ENCODE measurements at places on chromosomes 6 and 20.

GRCh38 chr20:35742741-35743523, 872 bp upstream of the RBM39 start:
- no peak for DNase-seq

- no peak for DNase-seq
Measured at GRCh38 chr6:159887761-159888160, 3.0 kb upstream of the MAS1 start.

DNA sequence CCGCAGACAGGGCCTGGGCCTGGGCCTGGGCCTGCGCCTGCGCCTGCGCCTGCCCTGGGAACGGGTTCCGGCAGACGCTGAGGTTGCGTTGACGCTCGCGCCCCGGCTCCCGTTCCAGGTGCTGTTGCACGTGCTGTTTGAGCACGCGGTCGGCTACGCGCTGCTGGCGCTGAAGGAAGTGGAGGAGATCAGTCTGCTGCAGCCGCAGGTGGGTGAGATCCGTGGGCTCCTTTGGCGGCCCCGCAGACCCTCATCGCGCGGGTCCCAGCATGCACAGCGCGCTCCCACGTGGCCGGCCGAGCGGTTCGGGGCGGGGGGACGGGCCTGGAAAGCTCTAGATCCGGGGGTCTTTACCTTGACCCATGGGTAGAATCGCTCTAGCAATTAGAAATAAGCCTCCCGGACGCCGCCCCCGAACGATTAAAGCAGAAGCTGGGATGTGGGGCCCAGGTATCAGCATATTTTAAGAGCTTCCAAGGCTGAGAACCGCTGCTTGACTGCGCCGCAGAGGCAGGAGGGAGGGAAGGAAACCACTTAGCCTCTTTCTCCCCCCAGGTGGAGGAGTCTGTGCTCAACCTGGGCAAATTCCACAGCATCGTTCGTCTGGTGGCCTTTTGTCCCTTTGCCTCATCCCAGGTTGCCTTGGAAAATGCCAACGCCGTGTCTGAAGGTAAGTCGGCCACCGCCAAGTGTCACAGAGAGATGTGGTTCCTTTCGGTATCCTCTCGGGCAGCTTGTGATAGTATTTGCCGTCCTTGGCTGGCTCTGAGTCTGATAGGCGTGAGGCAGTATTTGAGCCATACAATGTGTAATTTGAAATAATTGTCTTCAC, 508 bp downstream of the NOP56 start:
- DNase-seq, result peak; percentile 73

DNA sequence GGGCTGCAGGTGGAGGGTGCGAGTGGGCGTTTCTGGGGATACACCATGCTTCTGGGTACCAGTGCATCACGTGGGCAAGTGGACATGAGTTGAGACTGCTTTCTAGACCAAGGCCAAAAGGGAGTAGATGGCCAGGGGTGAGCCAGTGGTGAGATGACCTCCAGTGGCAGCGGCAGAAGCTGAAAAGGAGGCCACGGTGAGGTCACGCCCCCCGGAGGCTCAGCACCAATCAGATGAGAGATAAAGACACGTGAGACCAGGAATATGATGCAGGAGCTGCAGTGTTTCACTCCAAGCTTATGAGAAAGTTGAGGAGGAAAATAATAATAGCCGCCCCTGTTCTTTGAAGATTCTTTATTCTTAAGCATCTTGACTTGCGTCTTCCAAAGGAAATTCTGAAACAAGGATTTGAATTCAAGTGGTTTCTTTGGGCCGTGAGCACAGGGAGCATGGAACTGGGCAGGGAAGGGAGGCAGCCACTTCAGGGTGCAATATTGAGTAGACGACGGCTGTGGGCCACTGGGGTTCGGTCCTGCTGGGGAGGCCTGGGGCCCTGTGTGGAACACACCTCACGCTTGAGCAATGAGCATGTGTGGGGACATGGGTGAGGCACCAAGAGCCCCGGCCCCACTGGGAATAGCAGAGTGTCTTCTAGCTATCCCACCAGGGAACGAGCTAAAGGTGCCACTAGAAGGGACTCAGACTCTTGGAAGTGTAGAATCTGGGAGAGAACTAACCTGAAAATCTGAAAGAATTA, 156.7 kb upstream of the LRFN2 start:
- no peak for DNase-seq

GRCh38 chr6:125926711-125927110, 29.9 kb upstream of the HINT3 start:
- DNase-seq, result no peak

- DNase-seq, result no peak
Measured at GRCh38 chr6:142336787-142337186, 35.0 kb downstream of the ADGRG6 start.

DNA sequence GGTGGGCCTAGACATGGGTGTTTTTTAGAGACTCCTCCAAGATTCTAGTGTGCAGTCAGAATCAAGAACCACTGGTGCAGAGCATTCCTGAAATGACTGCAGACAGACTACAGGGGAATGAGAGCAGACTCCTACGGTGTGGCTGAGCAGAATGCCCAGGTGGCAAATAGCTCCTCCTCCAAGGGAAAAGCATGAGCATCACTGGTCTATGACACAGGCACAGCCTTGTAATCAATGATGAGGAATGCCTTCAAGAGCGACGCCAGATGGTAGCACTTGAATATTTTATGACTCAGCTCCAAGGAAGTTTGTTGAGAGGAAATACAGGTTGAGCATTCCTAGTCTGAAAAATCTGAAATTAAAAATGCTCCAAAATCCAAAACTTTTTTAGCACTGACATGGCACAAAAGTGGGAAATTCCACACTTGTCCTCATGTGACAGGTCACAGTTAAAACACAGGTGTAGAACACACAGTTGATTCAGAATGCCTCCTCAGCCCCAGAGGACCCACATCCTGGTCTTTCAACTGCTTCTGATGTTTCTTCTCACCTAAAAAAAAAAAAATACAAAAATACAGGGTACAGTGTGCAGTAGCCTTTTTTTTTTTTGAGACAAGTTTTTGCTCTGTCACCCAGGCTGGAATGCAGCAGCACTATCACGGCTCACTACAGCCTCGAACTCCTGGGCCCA, 10.6 kb upstream of the FAM8A1 start:
- no peak for DNase-seq

DNA sequence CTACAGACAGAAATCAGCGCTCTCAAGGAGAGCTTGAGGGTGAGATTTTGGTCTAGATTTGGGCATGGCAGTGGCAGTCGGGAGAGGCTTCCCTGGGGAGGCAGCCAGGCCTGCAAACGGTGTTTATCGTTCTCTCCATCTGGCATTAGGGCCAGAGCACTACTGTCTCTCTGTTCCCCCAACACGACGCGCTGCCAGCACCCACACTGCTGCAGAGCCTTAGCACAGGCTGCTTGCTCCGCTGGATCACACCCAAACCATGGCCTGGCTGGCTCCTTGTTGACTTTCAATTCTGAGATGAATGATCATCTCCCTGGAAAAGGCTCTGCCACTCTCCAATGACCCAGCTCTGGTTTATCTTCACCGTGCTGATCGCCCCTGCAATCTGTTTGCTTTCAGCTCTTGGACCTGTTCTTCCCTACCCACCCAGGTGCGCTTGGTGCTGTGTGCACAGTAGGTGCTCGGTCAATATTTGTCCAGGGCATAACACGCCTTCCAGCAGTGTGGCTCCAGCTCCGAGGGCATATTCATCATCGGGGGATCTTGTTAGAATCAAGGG, 106.1 kb downstream of the TFAP2C start:
- DNase-seq, result no peak

GRCh38 chr6:150981095-150981494, 115.6 kb downstream of the MTHFD1L start:
- no peak for DNase-seq

GRCh38 chr6:5102267-5102970, 17.3 kb downstream of the PPP1R3G start:
- DNase-seq, result no peak

DNA sequence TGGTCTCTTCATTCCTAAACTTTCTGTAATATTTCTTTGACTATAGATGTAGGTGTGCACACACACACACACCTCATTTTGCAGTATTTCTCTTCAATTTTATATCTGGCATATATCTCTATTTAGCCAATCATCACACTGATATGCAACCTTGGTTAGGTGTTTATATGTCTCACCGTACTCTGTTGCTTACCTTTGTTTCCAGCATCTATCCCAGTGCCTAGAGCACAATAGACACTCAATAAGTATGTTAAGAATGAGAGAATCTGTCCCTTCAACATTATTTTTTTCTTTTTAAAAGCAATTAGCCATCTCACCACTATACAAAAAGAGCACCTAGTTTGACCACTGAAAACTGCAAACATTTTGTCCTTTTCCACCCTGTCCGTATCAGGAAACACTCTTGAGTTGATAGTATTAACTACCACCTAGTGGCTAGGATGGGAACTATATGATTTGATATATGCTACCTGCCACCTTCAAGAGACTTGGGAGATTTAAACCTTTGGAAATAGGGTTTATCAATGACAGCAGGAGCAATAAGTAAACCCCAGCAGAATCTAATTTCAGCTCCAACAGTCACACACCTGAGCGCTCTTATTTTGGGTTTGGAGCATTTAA, 48.7 kb upstream of the RSPO3 start:
- DNase-seq, result no peak

GRCh38 chr6:72930556-72931132, 294.7 kb downstream of the KHDC1L start:
- DNase-seq, result no peak

DNA sequence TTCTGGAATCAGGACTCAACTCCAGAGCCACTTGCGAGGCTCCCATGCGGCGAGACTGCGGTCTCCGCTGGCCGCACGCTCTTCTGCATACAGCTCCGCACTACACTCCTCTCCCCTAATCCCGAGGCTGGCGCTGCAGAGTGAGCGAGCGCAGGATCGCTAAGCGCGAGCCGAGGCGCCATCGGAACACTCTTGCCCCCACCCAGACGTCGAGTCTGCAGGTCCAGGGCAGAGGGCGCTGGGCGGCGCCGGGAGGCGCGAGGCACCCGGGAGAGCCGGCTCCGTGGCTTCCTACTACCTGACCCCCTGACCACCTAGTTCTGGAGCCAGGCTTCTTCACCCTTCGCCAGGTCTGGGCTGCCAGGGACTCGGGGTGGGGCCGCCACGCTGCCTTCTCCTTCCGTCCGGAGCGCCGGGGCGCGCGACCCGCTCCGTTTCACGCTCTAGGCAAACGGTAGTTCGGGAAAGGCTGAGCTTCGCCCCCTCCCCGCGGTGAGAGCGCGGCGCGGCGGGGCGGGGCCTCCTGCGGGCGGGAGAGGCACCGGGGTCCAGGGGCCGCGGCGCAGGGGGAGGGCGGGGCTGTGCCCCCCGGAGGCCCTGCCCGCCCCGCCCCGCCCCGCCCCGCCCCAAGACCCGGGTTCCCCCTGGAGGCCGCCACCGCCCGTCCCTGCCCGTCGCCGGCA, 5.4 kb upstream of the TUBB2A start:
- DNase-seq, result peak; percentile 39

GRCh38 chr6:24721461-24722215, 2.7 kb upstream of the C6orf62 start:
- peak; percentile 95 for DNase-seq

DNA sequence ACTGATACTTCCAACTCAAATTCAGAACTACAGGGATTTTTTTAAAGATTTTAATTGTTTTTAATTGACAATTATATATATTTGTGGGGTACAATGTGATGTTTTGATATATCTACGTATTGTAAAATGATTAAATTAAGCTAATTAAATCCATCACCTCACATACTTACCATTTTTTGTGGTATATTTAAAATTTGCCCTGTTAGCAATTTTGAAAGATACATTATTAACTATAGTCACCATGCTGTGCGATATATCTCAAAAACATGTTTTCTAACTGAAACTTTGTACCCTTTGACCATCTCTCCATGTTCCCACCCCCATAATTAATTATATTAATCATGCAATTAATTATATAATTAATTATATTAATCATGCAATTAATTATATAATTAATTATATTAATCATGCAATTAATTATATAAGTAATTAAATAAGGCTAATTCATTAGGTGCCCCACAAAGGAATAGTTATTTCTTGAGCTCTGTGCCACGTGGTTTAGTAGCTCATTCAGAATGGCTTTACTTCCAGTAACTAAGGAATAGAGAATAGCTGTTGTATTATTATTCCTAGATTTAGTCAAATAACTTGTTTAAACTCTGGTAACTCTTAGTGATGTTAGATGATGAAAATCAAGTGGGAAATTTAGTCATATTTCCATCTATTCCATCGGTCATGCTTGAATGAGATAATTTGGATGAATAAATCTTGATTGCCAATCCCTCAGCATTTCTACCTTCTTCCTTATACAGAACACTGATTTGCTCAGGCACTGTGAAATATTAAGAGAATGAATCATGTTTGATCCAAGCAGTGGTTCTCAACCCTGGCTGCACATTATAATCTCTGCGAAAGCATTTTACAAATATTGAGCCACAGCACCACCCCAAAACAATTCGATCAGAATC, 25.1 kb downstream of the LOC128125822 start:
- DNase-seq, result no peak

DNA sequence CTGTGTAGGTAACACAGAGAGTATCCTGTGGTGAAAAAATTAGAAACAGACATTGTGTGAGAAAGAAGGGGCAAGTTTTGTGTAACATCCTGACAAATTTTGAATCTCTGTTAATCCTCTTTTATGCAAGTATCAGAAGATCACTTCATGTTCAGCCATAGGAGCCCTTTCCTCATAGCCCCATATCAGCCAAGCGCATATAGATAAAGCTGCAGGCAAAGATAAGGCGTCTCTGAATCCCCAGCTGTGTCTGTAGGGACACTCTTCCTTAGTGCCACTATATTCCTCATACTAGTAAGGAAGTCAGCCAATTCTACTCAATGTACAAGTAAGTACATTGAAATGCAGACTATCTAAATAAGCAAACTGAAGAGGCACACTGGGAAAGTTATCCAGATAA, 22.3 kb downstream of the HTR1E start:
- no peak for DNase-seq

- no peak for DNase-seq
Measured at GRCh38 chr6:1747003-1747402, 137.3 kb downstream of the FOXC1 start.

- DNase-seq, result no peak
Measured at GRCh38 chr20:47544240-47544639, 42.6 kb downstream of the NCOA3 start.

DNA sequence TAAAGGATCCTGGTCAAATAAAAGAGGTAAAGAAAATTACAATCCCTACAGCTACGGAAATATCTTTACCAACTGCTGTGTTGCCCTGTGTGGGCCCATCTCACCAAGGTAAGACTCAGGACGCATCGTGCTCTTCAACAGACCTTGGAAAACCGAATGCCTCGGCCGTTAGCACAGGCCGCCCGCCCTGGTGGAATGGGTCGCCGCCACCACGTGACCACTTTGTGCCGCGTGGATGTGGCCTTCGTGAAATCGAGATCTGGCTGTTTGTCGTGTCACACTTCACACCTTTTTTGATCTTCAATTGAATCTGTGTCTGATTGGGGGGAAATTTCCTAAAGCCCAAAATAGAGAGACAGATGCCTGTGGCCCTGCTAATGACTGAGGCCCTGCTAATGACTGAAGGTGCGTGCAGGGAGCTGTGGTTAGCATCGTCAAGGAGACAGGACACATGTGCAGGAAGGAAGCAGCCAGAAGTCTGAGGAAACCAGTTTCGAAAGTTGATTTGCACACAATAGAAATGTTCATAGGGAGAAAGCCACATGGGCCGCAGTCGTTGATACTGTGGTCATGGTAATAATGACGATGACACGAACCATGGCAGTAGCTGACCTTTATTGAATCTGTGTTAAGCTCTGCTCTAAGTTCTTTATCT, 175.7 kb upstream of the SNX9 start:
- no peak for DNase-seq
